ENCODE measurements at places on chromosomes 7 and 10. TPM values are rescaled to one million over a fixed set of nuclear protein-coding genes. Genes with fewer than 3 reads are reported as not detected.
A peak's percentile ranks its signal among the peaks of the same experiment; 100 is the strongest.

AKR1C4 gene
- not detected for total RNA-seq

TSPAN15 gene
- total RNA-seq = 0.94 TPM

DNA sequence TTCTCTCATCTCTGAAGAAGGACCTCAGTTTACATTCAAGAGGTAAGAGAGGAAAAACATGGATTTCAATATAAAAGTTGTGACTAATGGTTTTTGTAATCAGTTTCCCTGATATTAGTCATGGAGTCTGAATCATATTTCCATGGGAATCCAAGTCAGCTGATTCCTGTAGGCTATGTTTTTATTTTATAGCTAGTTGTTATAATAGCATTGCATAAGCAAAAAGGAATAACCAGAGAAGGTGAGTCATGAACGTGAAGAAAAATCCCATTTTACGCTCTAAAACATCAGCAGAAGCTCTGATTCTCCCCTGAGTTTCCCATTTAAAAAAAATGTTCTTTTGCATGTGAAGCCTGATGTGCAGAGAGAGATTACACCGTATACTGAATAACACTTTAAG, 299.3 kb downstream of the SFMBT2 start:
- peak overlapping the region; percentile 87 for H3K27ac ChIP-seq
- no peaks in the 10 kb centered on the region for H3K27me3 ChIP-seq
- no peak overlapping the region for H3K4me3 ChIP-seq
- peaks cover 26% of the 10 kb centered on the region for H3K4me1 ChIP-seq

- no peak overlapping the region for H3K27ac ChIP-seq
- H3K4me1 ChIP-seq = peaks cover 46% of the 10 kb centered on the region
- H3K4me3 ChIP-seq = no peak overlapping the region
- no peaks in the 10 kb centered on the region for H3K36me3 ChIP-seq
Observed at GRCh38 chr7:120996988-120997345, 8.5 kb downstream of the CPED1 start.

GRCh38 chr10:121708728-121709674, 110.8 kb upstream of the FGFR2 start:
- H3K27me3 ChIP-seq = no peaks in the 10 kb centered on the region
- H3K27ac ChIP-seq = no peak overlapping the region
- no peak overlapping the region for H3K4me3 ChIP-seq
- DNase-seq = no peak
- H3K36me3 ChIP-seq = no peaks in the 10 kb centered on the region

- no peak overlapping the region for H3K27ac ChIP-seq
- peaks cover 45% of the 10 kb centered on the region for H3K27me3 ChIP-seq
- DNase-seq = no peak
- no peaks in the 10 kb centered on the region for H3K36me3 ChIP-seq
- no peaks in the 10 kb centered on the region for H3K4me1 ChIP-seq
Observed at GRCh38 chr10:101725296-101726114, 30.5 kb upstream of the FBXW4 start.

DNA sequence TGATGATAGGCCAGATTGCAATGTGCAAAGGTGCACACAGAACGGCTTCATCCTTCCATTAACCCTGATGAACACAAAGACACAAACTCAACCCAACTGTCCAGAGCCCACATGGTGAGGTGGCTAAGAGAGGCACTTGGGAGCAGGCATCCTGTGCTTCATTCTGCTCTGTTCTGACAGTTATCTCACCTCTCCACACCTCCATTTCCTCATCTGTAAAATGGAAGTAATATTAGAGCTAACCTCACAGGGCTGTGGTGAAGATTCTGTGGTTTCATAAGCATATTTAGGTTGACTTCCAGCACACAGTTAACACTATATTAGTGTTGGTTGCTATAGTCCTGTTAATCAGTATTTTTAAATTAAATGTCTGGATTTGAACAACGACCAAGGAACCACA, 126.3 kb downstream of the TAX1BP1 start:
- peaks cover 7% of the 10 kb centered on the region for H3K36me3 ChIP-seq
- no peaks in the 10 kb centered on the region for H3K27me3 ChIP-seq

DNA sequence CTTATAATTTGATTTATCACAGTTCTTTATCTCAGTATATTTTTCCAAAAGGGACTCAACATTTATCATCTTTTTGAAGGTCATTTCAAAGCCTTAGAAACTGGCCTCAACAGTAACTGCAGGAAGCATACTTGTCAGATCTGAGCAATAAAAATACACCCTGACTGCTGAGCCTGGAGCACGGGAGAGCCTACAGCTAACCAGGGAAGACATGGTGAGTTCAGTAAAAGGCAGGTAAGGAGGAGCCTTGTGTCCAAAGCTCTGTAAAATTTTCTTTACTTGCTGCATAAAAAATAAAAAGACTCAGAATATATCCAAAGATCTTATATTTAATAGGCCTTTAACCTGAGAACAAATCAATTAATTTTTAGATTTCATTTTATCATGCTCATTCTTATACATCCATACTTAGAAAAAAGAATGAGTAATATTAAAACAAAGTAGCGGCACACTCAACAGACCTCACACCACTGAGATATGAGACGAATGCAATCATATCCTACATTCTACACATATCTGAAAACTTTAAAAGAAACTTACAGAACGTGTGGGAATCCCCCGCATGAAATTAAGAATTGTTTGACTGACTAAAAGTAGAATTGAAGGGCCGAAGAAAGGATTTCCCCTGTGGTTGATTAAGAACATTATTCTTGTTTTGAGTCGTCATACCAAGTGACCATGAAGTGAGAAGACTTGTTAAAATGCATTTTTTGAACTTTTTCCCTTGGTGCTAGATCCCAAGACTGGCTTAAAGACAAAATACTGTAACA, 296.4 kb upstream of the MKLN1 start:
- peaks cover 16% of the 10 kb centered on the region for H3K4me1 ChIP-seq
- no peak overlapping the region for H3K27ac ChIP-seq
- no peak for DNase-seq
- no peak overlapping the region for H3K4me3 ChIP-seq

- peak overlapping the region; percentile 5 for H3K4me3 ChIP-seq
- no peak overlapping the region for H3K27ac ChIP-seq
- DNase-seq = no peak
- no peaks in the 10 kb centered on the region for H3K36me3 ChIP-seq
Observed at GRCh38 chr7:100588438-100588837, 2.3 kb downstream of the FBXO24 start.
